AG10803 (cell line): ENCODE measurements at places on chromosomes 11 and 22.
A peak's percentile ranks its signal among the peaks of the same experiment; 100 is the strongest.

GRCh38 chr11:6204706-6205105 is 651 bp upstream of the C11orf42 start:
- no peak for DNase-seq

DNA sequence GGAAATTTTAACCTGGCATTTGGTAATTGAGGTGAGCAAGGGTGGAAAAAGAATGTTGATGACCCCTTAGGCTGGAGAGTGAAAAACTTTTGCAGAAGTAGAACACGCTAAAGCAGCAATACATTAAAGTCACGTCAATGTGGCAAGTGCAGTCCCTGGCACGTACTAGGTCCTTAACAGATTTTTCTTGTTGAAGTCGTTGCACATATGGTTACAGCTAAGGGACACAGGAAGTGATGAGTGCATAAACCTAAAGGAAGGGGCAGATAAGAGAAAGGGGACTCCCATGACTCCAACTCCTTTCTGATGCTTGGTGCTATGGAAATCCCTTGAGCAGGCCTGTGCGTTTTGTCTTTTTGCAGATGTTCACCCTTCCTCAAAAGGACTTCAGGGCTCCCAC is 1.2 kb downstream of the ACCS start:
- DNase-seq: no peak

GRCh38 chr11:76495019-76495418 is 50.2 kb downstream of the EMSY start:
- DNase-seq: no peak

GRCh38 chr11:42315267-42315666 is 855.8 kb upstream of the LRRC4C start:
- no peak for DNase-seq

DNA sequence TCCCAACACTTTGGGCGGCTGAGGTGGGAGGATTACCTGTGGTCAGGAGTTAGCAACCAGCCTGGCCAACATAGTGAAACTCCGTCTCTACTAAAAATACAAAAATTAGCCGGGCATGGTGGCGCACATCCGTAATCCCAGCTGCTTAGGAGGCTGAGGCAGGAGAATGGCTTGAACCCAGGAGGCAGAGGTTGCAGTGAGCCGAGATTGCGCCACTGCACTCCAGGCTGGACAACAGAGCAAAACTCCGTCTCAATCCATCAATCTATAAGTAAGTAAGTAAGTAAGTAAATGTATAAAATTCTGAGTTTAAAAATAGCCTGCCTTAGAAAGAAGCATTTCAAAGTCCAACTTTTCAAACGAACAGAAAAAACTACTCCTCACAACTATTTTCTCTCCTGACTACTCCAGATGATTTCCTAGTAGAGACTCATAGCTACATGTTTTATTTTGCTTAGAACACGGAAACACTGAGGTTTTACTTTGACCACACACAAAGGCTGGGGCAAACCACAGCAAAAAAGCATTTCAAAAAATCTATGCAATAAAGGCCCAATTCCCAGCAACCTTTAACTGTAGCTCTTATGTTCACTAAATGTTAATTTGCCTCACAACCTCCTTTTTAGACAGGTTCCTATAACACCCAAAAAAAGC is 16.3 kb downstream of the SPTY2D1 start:
- peak; percentile 58 for DNase-seq

DNA sequence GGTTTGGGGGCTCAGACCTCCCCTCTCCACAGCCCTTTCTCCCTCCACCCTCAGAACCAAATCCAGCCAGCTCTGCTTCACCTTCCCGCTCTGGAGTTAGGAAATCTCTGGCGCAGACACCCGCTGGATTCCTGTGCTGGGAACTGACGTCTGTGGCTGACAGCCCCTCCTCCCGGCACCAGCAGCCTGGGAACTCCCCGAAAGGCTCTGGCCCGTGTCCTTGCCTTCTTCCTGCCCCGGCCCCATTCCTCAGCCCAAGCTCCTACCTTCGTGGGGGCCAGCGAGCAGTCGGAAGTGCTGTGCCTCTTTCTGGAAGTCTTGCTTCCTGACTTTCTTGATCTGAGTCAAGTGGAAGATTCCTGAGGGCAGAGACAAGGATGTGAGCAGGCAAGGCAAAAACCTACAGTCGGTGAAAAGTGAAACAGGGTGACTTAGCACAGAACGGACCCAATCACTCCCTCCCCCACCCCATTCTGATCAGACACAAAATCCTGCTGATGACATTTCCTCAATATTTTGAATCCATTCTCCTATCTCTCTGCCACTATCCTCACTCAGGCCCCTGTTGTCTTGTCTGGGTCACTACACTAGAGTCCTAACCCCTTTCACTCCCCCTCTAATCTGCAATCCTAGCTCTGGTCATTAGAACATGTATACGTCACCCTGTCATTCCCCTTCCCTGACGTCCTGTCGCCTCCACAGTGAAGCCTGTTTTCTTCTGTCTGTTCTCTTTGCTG is 34.1 kb downstream of the CHRDL2 start:
- DNase-seq: peak; percentile 95

DNA sequence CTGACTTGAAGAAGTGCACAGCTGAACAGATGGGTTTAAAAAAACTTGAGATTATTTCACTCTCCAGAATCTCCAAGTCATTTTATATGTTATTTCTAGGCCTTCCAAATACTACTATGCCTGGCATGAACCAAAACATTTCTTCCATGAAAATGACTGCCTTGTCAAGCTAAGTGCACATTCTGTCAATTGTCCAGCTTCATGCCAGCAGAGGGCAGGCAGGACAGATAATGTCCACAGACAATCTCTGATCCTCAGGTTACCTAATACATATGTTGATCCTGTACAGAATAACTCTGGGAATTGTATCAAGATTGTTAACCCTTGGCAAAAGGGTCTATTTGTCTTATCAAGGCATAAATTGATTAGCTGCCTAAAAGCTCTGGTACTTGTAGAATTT is 229.5 kb downstream of the AASDHPPT start:
- DNase-seq: no peak

GRCh38 chr11:8870411-8871170 is 40.4 kb upstream of the AKIP1 start:
- DNase-seq: peak; percentile 74

GRCh38 chr11:93646399-93646798 is 15.1 kb upstream of the CEP295 start:
- no peak for DNase-seq

- DNase-seq: no peak
Measured at GRCh38 chr11:113363406-113363805, 24.2 kb upstream of the ANKK1 start.

DNA sequence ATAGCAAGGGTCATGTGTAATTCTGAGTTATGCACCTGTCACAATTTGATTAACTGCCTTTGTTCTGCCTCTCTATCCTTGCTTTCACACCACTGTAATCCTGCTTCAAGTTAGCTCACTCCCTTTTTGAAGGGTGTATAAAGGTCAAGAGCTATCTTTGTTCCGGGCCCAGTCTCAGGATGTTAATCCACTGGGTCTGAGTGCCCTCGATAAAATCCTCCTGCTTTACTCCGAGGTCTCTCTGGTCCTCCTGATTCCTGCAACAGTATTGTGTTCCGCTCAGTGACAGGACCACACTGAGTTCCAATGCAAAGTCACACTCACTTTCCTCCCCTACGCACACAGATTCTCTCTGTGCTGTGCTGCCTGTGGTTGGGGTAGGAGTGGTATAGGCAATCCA is 186.5 kb downstream of the DYNC2H1 start:
- DNase-seq: peak; percentile 2

DNA sequence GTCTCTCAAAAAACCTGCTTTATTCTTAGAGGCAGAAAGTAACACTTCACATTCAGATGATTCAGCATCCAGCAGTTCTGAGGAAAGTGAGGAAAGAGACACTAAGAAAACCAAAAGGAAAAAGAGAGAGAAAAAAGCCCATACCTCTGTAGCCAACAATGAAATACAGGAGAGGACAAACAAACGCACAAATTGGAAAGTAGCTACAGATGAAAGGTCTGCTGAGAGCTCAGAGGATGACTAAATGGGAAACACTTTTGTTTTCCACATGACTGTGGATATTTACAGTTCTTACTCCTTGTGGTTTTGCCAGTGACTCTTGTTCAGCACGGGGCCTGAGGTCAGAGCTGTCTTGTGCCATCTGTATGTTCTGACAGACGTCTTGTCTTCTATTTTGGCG is 3.8 kb downstream of the TIMM8B start:
- DNase-seq: peak; percentile 80

GRCh38 chr11:10298342-10298741 is 4.3 kb upstream of the SBF2 start:
- DNase-seq: peak; percentile 85

GRCh38 chr11:9861860-9862725 is 198.2 kb downstream of the SWAP70 start:
- DNase-seq: peak; percentile 85

- DNase-seq: no peak
Measured at GRCh38 chr11:61343792-61344745, 11.0 kb downstream of the TKFC start.
